Upper lobe of right lung (tissue), 1 donor: ENCODE measurements at places on chromosomes 5 and 9. TPM values are rescaled to one million over a fixed set of nuclear protein-coding genes. Genes with fewer than 3 reads are reported as not detected.
A peak's percentile ranks its signal among the peaks of the same experiment; 100 is the strongest.

DNA sequence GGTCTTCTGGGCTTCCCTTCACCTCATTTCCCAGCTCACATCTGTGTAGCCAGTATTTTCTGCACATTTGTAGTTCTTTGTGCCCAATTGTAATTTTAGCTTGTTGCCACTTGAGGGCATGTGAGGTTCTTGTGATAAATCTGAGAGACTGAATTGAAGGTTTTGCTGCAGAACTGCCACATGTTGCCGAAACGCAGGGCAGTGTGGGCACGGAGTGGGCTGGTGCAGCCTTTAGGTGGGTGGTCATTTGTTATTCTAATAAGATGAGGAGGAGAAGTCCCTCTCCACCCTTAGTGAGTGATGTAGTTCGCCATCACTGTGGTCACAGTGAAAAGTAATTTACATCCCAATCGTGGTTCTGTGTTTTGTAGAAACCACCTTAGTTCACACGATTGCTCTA lies 21.2 kb downstream of the OTULIN start:
- peaks cover 90% of the 10 kb centered on the region for H3K36me3 ChIP-seq
- H3K27ac ChIP-seq = no peak overlapping the region
- H3K4me3 ChIP-seq = no peak overlapping the region
- H3K4me1 ChIP-seq = no peaks in the 10 kb centered on the region
- no peak for DNase-seq
- no peaks in the 10 kb centered on the region for H3K27me3 ChIP-seq

Gene IRX4
- not detected for total RNA-seq

DNA sequence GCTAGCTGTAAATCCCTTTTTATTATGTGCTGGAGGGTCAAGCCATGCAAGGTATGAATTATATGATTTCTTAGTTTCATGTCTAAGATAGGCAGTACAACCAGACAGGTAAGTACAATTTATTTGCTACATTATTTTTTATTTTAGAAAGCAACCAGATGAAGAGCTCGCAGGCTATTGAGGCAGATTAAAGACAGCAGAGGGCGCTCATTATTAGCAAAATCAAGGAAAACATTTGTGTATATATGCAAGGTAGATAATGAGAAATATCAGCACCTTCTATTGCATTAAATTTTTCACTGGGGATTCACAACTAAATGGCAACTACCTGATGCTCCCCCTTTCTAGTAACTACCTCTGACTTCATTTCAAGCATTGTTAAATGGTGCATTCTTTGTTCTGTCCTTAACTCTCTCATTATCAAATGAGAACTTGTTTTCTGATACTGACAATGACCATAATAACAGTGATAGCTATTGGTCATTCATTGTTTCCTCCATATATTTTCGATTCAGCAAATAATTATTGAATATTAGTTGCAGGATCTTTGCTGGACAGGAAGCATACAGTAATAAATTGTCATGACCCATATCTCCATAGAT lies 8.6 kb downstream of the SCGB3A2 start:
- DNase-seq = no peak
- H3K27me3 ChIP-seq = no peaks in the 10 kb centered on the region
- H3K4me1 ChIP-seq = no peaks in the 10 kb centered on the region

DNA sequence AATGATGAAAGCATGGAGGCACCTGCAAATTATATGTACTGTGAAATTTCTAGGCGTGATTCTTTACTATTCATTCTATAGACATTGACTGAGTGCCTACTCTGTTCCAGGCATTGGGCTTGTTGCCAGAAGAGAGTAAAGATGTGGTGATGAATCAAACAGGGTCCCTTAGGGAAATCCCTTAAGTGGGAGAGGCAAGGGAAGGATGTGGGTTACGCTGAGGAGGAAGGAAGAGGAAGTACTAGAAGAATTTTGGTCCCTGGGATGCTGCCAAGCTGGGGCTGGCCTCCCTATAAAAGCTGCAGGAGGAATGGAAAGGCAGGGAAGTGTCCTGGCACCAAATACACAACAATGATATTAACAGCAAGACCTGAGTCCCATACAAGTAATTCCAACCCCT lies 76.7 kb upstream of the SPOCK1 start:
- no peaks in the 10 kb centered on the region for H3K36me3 ChIP-seq
- H3K4me1 ChIP-seq = no peaks in the 10 kb centered on the region

GRCh38 chr9:123523001-123523400 lies 167.0 kb downstream of the CRB2 start:
- DNase-seq = no peak
- H3K4me3 ChIP-seq = no peak overlapping the region
- no peaks in the 10 kb centered on the region for H3K36me3 ChIP-seq
- no peaks in the 10 kb centered on the region for H3K27me3 ChIP-seq

DNA sequence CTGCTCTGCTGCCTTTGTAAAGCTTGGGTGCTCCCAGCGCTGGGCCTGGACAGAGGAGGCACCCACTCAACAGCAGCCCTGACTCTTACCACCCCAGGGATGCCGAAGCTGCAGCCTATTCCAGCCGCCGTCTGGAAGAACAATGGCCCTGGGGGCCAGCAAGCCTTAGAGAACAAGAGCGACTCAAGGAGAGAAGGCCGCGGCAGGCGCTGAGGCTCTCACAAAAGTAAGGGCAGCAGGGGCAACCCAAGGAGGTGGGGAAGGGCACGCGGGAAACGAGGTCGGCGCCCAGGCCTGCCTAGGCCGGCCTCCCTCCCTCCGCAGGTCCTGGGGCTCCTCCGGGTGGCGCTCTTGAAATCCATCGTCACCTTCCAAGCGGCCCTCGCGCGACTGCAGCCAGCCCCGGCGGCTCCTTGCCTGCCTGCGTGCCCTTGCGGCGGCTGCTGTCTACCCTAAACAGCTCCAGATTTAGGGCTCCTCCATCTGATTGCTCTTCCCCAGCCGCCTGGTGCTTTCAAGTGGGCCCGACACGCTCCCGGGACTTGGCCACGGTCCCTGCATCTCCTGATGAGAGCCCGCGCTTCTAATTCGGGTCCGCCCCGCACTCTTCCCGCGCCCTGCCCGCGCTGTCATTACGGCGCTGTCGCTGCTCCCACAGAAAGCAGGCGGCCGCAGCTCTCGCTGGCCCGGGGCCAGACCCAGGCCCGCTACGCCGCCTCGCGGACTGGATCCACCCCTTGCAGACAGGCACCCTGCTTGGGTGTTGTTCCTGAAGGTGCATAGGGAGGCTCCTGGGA lies 213.3 kb downstream of the SEMA6A start:
- DNase-seq = peak; percentile 70
- H3K4me1 ChIP-seq = peaks cover 20% of the 10 kb centered on the region
- H3K4me3 ChIP-seq = peak overlapping the region; percentile 30
- H3K27me3 ChIP-seq = no peaks in the 10 kb centered on the region
